ENCODE measurements at places on chromosomes 2 and 18.

GRCh38 chr18:9615280-9615797 lies 980 bp upstream of the PPP4R1 start:
- no peak for DNase-seq

DNA sequence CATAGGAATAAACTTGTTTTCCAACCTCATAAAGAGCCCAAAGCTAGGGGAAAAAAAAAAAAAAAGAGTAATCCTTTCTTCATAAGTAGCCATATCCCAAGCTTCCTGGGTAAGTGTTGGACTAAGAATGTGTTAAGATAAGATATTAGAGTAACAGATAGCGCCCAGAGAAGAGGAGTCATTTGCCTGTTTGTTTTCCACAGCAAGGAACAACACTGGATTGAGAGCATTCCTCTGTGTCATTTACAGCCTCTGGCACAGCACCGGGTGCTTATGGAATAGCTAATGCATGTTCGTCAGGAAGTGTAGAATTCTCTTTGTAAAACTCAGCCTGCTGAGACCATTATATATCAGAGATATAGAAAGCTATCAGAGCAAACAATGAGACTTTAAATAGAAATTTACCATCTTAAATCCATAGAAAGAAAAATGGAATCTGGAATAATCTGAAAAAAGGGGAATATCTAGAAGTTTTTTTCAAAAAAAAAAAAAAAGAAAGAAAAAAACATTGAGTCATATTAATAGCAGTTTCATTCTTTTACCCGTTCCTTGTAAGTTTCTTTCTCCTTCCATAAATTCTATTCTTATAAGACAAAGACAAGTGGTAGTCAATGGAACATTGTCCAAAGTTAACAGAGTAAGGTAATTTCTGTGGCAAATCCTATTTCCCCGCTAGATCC lies 37.6 kb downstream of the LRP2 start:
- no peak for DNase-seq

- peak; percentile 58 for DNase-seq
Observed at GRCh38 chr2:17164550-17164949, 353.7 kb downstream of the RAD51AP2 start.

DNA sequence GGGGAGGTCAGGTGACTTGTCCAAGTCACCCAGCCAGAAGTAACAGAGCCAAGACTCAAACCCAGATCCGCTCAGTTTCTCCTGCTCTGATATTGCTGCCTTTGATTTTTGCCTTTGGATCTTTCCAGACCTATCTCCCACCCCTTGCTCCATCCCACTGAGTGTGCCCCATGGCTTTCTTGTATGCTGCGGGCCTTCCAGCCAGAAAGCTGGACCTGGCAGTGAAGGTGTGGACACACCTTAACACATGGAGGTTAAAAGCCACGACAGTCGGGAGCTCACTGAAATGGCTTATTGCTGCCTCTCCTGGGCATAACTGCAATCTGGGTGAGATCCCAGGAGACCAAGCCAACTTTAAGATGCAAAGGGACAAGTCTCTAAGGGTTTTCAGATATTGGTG lies 86.7 kb downstream of the LONRF2 start:
- no peak for DNase-seq

DNA sequence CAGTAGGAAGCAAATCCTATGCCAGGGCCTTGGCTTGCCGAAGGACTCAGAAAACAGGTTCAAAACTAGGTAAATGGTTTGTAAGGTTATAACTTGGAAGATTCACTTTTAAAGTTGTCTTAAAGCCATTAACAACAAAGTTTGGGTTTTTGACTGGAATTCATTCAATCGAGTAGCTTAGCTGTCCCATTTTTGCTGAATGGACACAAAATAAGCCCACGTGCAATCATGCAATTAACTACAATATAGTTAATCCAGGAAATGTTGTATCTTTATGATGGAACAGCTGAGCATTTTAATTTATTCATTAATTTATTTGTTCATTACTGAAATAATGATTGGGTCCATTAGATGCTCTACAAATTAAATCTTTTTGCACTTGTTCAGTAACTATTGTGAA lies 18.3 kb upstream of the APCDD1 start:
- DNase-seq: no peak

GRCh38 chr2:29898999-29899398 lies 22.4 kb downstream of the ALK start:
- no peak for DNase-seq

DNA sequence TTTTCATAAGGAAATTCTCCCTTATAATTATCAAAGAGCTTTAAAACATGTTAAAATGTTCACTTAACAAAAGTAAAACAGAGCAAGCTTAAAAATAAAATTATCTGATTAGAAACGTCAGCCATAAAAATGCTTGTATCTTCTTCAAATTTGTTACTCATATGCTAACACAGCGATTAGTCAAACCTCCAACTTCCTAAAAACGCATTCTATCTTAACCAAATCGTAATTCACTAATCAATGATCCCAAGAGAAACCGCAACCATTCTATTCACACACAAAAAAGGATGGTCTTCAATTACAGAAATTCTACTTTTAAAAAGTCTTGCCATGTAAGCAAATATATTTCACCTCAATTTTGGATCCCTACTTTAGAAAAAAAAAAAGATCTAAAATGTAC lies 1.9 kb downstream of the STK17B start:
- DNase-seq: no peak

DNA sequence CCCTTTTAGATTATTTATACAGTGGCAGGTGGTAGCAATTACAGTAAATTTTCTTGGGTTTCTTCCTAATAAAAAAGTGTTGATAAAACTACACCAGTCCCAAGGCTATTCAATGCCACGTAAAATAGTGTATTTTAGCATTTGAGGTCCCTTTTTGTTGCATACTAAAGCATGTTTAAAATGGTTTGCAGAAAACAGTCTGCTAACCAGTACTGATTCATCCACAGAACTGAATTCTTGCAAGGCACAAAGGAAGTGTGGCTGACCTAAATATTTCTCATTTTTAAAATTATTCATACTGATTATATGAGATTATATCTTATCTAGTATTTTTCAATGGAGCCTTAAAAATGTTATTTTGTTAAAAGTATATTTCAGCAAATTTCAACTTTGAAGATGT lies 98.1 kb downstream of the SMAD2 start:
- peak; percentile 45 for DNase-seq

- peak; percentile 85 for DNase-seq
Observed at GRCh38 chr2:226601881-226602662, 197.5 kb downstream of the IRS1 start.

- no peak for DNase-seq
Observed at GRCh38 chr2:230042195-230042594, 26.5 kb downstream of the SLC16A14 start.

- no peak for DNase-seq
Observed at GRCh38 chr2:227029426-227030105, 134.4 kb downstream of the COL4A4 start.

- DNase-seq: no peak
Observed at GRCh38 chr2:118721817-118722551, 125.5 kb downstream of the EN1 start.

Measured in fibroblast of lung (primary cell).